CMK (cell line): ENCODE measurements at places on chromosomes 1 and 21.
A peak's percentile ranks its signal among the peaks of the same experiment; 100 is the strongest.

DNA sequence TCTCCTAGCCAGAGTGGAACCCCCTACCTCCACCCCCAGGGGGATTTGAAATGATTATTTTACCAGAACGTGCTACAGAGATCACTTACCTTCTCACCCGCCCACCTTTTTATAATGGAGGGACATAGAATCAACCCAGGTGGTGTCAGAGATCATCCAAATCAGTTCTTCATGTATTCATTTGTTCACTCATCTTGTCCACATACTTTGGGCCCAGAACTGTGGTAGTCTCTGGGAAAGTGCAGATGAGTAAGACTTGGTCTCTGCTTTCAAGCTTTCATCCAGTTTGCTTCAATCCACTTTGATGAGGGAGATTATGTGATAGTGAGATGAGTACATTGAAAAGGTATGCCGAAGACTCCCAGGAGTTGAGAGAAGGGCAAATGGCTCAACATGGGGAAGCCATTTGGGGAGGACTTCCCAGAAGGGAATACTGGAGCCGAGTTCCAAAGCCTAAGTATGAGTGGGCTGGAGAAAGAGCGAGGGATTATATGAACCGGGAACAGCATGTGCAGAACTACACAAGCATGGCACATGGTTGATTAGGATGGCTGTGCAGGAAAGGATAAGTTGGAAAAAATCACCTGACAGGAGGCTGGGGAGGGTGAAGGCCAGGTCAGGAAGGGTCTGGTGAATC lies 1.9 kb downstream of the FGGY start:
- no peak for DNase-seq

GRCh38 chr1:205061665-205062069 lies 18.7 kb downstream of the CNTN2 start:
- peak; percentile 42 for DNase-seq

DNA sequence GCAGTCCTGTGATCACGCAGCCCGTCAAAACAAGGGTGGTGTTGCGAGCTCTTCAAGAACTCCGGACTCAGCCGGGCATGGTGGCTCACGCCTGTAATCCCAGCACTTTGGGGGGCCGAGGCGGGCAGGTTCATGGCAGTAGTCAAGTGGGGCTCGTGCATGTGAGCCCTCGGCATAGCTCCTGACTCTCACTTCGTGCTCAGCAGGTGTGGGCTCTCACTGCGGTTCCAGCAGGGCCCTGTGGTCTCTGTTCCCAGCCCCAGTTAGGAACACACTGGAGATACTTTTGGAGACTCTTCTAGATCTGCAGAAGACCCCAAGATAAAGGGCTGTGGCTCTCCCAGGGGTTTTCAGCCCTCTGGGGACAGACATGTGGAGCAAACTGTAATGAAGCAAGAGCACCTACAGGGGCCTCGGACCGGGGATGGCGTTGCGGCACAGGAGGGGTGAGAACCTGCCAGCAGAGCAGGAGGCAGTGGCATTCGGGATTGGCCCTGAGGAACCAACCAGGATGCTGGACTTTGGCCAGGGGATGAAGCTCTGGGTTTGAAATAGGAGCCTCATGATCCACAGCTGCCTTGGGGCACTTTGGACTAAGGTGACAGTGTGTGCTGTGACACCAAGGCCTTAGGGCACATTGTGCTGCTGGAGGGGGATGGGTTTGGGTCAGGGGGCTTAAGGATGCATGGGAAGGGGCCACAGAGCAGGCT lies 443.2 kb downstream of the CAMTA1 start:
- no peak for DNase-seq

DNA sequence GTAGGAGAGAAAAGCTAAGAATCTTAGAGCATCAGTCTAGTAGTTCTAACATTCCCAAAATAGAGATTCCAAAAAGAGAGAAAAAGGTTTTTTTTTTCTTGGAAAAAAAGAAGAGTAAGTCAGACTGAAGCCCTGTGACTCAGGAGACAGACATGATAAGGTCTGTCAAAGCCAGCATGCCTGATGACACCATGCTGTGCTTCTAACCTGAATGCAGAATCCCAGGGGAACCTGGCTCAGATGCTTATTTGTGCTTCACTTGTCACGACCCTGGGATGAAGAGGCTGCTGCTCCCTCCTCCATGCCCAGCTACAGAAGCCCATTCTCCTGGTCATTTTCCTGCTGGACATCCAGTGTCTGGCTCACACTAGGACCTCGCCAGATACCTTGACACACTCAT lies 44.3 kb downstream of the ERICH3 start:
- no peak for DNase-seq

GRCh38 chr1:111876631-111877030 lies 112.8 kb downstream of the KCND3 start:
- DNase-seq = no peak
